ENCODE measurements at places on chromosomes 6 and 20.

DNA sequence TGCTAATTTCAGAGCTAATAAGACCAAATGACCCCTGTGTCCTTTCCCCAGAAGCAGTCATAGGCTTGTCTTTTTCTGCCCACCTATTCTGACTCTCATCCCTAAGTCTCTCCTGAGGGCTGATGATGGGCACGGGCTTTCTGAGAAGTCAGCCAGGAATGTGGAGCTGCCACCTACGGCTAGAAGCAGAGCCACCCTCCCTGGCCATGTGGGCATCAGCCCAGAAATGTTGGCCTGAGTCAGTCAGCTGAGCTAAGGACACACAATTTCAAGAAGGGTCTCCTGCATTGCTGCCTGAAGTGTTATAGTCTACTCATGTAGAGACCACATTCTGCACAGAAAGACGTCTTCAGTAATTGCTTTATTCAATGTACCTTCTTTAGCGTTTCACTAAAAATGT is 17.1 kb downstream of the MYLIP start:
- DNase-seq = no peak

GRCh38 chr6:112912416-112913101 is 565.4 kb downstream of the RFPL4B start:
- DNase-seq = no peak

DNA sequence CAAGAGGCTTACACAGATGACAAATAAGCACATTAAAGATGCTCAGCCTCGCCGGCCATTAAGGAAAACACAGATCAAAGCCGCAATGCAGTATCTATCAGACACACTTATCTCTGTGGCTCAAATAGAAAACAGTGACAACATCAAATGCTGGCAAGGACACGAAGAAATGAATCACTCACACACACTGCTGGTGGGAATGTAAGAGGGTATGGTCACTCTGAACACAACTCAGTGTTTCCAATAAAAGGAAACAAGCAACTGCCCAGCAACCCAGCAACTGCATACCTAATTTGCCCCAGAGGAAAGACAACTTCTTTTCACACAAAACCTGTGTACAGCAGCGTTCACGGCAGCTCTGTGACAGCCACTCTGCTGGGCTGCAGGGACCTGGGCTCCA is 155.8 kb downstream of the WDR27 start:
- no peak for DNase-seq

GRCh38 chr6:3312604-3313231 is 54.0 kb downstream of the PSMG4 start:
- DNase-seq = no peak

GRCh38 chr20:24779131-24779530 is 169.9 kb upstream of the CST7 start:
- DNase-seq = no peak

- DNase-seq = no peak
Measured at GRCh38 chr20:31705191-31705590, 17.5 kb downstream of the BCL2L1 start.

DNA sequence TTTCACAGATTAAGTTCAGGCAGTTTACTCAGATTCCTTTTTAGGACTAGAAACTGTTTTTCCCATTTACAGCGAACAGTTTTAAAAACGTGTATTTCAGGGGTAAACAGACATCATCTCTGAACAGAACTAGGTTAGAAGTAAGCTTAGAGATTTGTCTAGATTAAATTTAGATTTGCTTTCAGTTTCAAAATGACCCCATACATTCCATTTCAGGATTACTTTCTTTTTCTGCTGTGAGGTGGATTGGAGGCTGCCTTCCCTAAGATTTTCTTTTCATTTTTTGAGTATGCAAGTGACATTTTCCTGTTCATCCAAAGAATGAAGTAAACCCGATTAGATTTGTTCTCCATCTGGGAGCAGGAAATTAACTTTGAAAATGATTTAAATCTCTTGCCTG is 747.2 kb downstream of the KHDRBS2 start:
- DNase-seq = no peak

All from epithelial cell of proximal tubule (primary cell).